Activated T-helper 1 cell treated with anti-CD3 and anti-CD28 coated beads, Interleukin-12 subunit alpha, Interleukin-12 subunit beta, Interleukin-2, Interleukin-4 antibody, amounts not matched to agents 30 ng/mL and 10 ng/mL and 1 ng/mL, durations not matched to agents 14 hours and 24 hours and 36 hours (primary cell): ENCODE measurements at places on chromosomes 5 and 9.

GRCh38 chr9:83509402-83509801 is 28.8 kb downstream of the FRMD3 start:
- DNase-seq = no peak

DNA sequence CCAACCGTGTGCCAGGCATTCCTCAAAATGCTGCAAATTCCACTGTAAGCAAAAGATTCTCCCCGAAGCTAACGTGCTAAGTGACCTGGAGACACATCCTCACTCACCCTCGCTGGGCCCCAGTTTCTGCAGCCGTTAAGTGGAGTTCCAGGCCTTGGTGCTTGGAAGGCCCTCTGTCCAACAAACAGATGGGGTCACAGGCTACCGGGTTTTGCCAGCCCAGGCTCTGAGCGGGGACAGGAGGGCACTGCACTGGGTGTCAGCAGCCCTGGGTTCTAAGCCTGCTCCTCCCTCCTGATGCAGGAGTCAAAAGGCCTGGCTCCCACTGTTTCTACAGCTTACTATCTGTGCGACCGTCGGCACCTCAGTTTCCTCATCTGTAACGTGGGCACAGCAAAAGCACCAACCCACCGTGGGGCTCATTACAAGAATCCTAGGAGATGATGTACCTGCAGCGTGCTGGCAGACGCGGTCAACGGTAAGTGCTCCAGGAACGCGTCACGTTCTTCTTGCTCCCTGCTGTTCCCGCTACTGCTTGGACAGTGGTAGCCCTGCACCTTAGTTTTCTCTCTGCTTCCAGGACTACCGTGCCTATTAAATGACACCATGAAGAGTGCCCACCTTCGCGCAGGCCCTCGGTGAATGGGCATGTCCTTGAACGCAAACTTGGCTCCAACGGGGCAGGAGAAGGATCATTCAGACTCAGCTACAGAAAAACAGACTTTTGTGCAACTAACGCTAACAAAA is 84.8 kb downstream of the ADAMTS2 start:
- DNase-seq = no peak

DNA sequence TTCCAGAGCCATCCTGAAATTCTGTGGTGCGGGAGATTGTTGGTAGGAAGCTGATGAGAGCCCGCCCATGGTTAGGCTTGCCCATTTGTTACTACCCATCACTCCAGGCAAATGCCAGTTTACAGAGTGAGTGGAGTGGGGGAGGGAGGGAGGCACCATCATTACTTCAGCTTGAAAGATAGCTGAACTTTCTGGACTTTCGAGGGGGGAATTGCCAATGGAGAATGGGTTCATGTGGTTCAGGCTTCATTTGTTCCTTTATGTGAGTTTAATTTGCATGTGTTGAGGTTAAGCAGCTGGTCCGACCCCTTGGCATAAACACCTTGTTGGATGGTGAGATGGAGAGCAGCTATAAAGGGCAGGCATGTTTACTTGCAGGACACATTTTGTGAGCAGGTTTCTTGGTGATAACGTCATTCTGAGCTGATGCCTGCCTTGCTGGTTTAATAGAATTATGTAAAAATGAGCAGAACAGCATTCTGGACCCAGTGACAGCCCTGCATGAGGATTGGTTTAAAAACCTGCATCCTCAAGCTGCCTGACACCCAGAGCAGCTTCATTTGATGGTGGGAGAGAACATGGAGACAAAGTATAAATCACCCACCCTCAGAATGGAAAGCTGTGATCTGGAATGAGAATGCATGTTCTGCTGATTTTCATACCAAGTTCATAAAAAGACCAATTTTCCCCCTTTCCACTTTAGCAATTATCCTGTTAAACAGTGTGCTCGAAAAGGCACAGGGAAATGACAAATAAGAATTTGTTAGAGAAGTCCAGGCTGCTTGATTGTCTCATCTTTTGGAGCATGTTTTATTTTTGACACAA is 106.3 kb downstream of the TRIO start:
- DNase-seq = no peak

GRCh38 chr9:128124873-128125579 is 2.5 kb downstream of the PTGES2 start:
- no peak for DNase-seq

DNA sequence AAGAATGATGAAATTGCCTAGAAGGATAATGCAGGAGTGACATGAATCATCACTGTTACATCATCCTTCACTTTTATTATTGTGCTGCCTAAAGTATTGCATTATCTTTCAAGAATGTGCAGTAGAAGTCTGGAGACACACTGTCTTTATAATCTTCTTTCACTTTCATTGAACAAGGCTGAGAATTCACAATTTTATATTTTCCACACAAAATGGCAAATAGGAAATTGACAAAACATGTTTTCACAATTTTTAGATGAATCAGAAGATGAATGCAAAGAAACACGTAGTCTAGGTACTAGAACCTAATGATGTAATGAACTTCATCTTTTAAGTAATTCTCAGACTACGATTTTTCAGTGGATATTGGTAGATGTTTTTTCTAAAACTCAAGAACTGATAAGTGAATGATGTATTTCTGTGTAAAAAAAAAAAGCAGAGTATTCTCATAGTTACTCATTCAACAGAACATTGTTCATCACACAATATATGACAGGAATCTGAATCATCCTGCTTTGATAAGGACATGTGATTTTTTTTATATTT is 131.5 kb upstream of the GRHPR start:
- no peak for DNase-seq
